Neural cell (in vitro differentiated cells): ENCODE measurements at places on chromosomes 2 and 18. TPM values are rescaled to one million over a fixed set of nuclear protein-coding genes. Genes with fewer than 3 reads are reported as not detected.

The DQX1 gene
- 0.59 and 0.78 TPM in 2 replicates for polyA plus RNA-seq

The FBLN7 gene
- 0.50 TPM in 1 of 2 replicates, not detected in the other for polyA plus RNA-seq

The CYB5A gene
- 31.1 and 35.4 TPM in 2 replicates for polyA plus RNA-seq

The SPATA3 gene
- polyA plus RNA-seq, result not detected in 2 replicates

The ALLC gene
- polyA plus RNA-seq, result 0.33 TPM in 1 of 2 replicates, not detected in the other

The ARHGAP25 gene
- polyA plus RNA-seq, result not detected in 2 replicates
